Muscle of arm (tissue), 14 donors: ENCODE measurements at places on chromosomes 1 and 21.

DNA sequence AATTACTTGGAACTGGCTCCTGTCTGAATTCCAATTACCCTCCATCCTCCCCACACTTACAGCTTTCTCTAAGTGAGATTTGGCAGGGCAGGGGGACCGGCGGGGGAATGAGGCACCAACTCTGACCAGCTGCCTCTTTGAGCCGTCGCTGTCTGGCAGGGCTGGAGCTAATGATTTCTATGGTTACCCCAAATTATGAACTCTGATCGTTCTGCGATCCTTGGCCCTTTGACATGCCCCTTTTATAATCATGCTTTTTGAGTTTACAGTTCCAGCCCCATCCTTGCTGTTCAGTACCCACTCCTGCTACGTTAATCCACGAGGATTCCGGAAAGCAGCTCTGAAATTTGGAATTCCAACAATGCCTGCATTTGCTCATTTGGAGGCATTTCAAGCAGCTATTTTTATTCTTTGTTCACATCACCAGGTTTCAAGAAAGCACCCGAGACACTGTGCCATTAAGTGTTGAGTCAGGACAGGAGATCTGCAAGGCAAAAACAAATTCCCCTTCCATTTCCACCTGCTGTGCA is 54.6 kb upstream of the LBR start:
- no peak for DNase-seq

- DNase-seq, result no peak
These were observed 35.9 kb upstream of the GALNT2 start for GRCh38 chr1:230031131-230031530.

DNA sequence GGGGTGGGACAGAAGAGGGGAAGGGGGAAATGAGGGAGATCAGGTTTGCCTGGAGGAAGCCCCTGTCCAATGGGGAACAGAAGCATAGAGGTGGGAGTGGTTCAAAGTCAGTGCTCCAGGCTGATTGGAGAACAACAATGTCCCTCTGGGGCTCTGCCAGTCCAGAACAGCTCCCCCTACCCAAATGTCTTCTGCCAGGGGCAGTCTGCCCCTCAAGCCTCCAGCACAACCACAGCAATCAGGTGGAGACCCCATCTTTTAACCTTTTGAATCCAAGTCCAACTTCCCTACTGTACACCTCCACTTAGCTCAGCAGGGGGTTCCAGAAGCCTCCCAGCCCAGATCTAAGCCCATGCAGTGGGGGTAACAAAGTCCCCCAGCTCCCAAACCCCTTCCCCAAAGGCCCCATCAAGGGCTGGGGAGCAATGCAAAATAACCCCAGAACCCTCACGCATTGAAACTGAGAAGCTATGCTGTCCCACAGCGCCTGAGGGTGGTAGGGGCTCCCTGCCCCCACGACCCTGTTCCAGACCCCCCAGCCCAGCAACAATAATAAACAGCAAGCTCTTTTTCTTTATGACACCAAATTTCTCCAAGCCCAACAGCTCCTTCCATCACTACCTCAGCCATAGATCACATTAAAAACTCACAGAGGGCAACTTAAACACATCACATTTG is 3.3 kb downstream of the AHDC1 start:
- DNase-seq, result no peak

GRCh38 chr1:167564612-167565270 is 11.2 kb upstream of the CREG1 start:
- no peak for DNase-seq

GRCh38 chr1:193211539-193211938 is 25.1 kb upstream of the B3GALT2 start:
- no peak for DNase-seq

GRCh38 chr1:157045250-157046218 is at the start of gene ARHGEF11:
ARHGEF11 (minus strand) TSS chr1:157045742; CDS start chr1:157044330, 1,412 bp downstream.
- peak; percentile 92 for DNase-seq

DNA sequence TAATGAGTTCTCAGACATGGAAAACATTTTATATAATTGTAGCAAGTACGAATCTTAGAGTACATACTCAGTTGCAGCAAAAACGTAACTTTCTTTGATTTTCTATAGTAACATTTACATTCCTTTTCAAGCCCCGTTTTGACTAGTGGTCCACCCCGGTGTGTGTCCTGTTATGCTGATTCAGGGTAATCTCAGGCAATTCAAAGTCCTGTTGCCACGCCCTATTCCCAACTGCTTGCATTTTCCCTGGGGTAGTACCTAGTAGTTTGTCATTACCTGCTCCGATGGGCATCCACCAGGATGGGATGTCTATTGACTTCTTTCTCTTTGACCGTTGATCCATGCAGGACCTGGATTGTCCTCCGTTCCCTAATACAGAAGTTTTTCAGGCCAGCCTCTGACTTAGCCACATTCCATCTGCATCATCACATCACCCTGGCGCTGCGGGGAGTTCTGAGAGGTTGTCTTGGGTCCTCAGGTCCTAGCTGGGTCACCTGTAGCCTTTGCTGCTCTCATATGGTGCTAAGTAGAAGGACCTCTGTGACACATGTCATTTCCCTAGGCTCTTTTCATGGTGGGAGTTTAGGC is 15.0 kb upstream of the FCAMR start:
- DNase-seq, result no peak
